Naive B cell (primary cell): ENCODE measurements at places on chromosomes 11 and 22. TPM values are rescaled to one million over a fixed set of nuclear protein-coding genes. Genes with fewer than 3 reads are reported as not detected.

DNA sequence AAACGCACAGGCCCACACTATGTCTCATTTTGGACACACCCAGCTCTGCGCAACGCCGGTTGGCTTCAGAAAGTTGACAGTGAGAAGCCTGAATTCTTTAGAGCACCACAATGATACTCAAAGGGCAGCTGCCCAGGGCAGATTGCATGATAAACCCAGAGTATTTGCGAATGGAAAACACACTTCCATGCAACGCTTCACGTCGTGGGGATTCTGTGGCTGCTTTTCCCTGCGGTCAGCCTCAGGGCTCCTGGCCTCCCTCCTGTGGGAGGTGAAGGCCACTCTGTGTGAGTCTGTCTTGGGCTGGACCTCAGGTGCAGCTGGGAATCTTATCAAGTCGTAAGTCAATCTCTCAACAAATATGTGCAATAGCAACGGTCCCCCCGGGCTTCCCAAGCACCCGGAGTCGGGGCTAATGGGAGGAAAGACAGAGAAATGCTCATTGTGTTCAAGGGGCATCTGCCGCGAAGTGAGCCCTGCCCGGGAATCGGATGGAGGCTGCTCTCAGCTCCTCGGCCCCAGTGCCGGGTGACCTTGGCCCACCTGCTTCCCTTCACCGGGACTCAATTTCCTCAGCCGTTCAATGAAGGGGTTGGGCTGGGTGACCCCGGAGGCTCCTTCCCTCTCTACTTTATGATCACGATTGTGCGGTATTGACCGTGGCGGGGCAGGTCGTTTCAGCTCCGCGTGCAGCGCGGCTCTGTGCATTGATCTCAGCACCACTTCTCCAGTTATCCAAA is 623.6 kb downstream of the BRD1 start:
- no peak for DNase-seq
- H3K4me1 ChIP-seq = no peaks in the 10 kb centered on the region
- H3K36me3 ChIP-seq = no peaks in the 10 kb centered on the region
- H3K4me3 ChIP-seq = no peak overlapping the region

DNA sequence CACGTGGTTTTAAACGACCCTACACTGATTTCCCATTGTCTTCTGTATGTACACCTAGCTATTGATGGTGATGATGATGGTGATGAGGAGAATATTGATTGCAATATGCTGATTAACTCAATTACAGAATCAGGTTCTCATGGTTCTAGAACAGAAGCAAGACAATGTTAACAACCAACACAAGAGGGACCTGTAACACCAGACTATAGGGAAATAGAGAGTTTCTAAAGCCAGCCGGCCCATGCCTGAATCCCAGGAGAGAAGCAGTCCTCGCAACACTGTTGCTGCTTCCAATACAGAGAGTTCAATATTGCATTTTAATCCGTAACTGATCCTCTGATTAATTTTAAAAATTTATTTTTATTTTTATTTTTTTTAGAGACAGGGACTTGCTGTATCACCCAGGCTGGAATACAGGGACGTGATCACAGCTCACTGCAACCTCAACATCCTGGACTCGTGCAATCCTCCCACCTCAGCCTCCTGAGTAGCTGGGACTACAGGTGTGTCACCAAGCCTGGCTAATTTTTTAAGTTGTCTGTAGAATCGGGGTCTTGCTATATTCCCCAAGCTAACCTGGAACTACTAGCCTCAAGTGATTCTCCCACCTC is 22.2 kb upstream of the UBASH3B start:
- peak; percentile 30 for DNase-seq
- no peak overlapping the region for H3K4me3 ChIP-seq
- no peaks in the 10 kb centered on the region for H3K4me1 ChIP-seq
- no peak overlapping the region for H3K27ac ChIP-seq

- H3K4me3 ChIP-seq = no peak overlapping the region
- H3K27me3 ChIP-seq = no peaks in the 10 kb centered on the region
- H3K4me1 ChIP-seq = peaks cover 6% of the 10 kb centered on the region
- no peak overlapping the region for H3K27ac ChIP-seq
Observed at GRCh38 chr22:19962909-19963806, 21.5 kb upstream of the TXNRD2 start.

DNA sequence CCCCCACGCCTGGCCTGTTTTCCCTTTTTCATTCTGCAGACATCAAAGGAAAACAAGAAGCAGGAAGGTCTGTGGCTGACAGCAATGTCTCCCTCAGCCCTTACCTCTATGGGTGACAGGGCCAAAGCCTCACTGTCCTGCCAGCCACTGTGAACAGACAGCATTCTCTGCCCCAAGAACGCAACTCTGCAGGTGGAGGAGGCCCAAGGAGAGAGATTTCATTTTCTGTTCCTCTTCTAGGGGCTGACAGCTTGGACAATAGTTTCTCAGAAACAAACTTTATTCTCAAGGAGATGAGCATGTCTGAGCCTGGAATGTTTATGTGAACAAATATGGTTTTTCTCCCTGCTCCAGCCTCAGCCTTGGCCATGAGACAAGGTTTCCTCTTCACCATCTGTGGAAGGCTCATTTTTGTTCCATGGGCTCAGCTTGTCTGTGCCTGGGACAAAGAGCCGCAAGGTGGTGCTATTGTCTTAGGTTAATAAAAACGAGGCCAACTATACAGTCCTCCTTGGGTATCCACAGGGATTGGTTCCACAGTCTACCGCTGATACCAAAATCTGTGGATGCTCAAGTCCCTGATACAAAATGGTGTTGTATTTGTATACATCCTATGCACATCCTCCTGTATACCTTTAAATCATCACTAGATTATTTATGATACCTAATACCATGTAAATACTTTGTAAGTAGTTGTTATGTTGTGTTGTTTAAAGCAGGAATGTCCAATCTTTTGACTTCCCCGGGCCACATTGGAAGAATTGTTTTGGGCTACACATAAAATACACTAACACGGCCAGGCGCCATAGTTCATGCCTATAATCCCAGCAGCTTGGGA is 5.8 kb downstream of the PIWIL3 start:
- peaks cover 2% of the 10 kb centered on the region for H3K27me3 ChIP-seq
- H3K27ac ChIP-seq = no peak overlapping the region
- DNase-seq = no peak
- H3K36me3 ChIP-seq = no peaks in the 10 kb centered on the region
- no peak overlapping the region for H3K4me3 ChIP-seq

The MISFA gene
- not detected for polyA plus RNA-seq

The OR5P2 gene
- not detected for polyA plus RNA-seq
